ENCODE measurements at places on chromosomes 4 and X.

DNA sequence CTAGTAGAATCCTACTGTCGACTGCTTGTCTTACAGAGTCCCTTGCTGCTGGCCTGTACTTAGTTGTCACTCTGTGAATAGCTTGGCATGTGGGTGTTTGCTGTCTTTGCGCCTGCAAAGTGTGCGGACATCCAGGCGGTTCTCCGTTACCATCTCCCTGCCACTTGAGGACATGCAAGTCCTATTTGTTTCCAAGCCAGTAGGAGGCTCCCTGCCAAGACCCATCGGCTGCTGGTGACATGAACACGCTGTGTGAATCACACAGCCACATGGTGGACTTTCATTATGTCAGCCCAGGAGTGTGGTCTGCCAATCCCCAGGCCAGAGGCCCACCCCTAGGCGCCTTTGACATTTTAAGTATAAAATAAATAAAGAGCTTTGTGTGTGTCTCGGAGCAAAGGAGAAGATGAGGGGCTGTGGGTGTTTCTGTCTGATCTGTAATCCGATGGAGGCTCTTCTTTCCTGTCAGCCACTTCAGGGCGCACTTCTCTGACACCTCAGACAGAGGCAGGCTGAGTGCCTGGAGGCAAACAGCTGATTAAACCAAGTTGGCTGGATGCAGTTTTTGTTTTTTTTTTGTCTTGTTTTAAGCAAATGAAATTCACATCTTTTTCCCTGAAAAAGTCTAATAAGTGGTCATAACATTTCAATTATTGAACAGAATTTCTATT is 51.5 kb downstream of the ALPK1 start:
- peak; percentile 24 for DNase-seq

- DNase-seq = no peak
Measured at GRCh38 chr4:150582873-150583286, 929 bp downstream of the MAB21L2 start.

GRCh38 chrX:79081895-79082512 is 62.5 kb upstream of the GPR174 start:
- no peak for DNase-seq

GRCh38 chr4:104818579-104818978 is 323.9 kb upstream of the CXXC4 start:
- no peak for DNase-seq

DNA sequence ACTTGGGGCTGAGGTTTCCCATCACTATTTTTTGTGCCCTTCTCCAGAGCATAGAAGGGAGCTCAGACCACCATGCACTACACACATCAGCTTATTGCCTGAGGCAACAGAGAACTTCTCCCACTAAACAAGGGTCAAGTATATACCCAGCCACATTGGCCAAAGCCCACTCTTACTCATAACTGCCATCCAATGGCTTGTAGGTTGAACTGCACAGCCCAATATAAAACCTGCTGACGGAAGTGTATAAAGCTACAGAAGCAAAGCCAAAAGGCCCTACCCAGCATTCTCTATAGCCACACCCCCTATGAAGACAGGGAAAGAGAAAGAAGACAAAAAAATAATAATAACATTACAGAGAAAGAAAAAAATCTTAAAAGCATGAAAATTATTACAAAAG is 139.7 kb downstream of the LRBA start:
- DNase-seq = no peak

Measured in retinal pigment epithelial cell (primary cell).